Uterus (tissue), 4 donors: ENCODE measurements at places on chromosomes 12 and 14. TPM values are rescaled to one million over a fixed set of nuclear protein-coding genes. Genes with fewer than 3 reads are reported as not detected.

The RBP5 gene
- 26.5 TPM for total RNA-seq

The MIP gene
- total RNA-seq, result not detected

The KRT73 gene
- total RNA-seq, result not detected

The RND1 gene
- total RNA-seq, result not detected

The IFI27 gene
- 20.5 TPM for total RNA-seq

GRCh38 chr14:33561488-33562175 lies 389.2 kb downstream of the EGLN3 start:
- DNase-seq, result no peak

GRCh38 chr14:76262641-76263040 lies 110.9 kb downstream of the GPATCH2L start:
- no peak for DNase-seq

DNA sequence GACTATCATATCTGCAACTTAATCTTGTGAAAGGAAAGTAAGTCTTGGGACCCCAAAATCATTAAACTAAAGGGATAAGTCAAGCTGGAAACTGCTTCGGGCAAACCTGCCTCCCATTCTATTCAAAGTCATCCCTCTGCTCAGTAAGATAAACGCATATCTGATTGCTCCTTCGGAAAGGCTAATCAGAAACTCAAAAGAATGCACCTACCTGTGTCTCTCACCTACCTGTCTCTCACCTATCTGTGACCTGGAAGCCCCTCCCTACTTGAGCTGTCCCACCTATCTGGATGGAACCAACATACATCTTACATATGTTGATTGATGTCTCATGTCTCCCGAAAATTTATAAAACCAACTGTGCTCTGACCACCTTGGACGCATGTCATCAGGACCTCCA lies 19.9 kb downstream of the SEC23A start:
- no peak for DNase-seq

DNA sequence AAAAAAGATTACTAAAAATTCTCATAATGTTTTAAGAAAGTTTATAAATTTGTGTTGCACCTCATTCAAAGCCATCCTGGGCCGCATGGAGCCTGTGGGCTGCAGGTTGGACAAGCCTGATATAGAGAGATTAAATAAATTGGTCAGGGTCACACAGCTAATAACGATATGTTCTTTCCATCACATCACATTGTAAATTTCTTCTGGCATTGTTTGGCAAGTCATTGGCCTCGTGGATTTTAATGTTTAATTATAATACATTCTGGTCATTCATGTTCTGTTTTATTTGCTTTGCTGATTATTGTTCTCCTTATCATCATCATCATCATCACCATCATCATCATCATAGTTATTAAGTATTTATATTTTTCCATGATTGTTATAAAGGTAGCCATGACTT lies 157.3 kb downstream of the DIO2 start:
- no peak for DNase-seq

- no peak for DNase-seq
Observed at GRCh38 chr12:77152623-77153193, 87.3 kb upstream of the E2F7 start.

DNA sequence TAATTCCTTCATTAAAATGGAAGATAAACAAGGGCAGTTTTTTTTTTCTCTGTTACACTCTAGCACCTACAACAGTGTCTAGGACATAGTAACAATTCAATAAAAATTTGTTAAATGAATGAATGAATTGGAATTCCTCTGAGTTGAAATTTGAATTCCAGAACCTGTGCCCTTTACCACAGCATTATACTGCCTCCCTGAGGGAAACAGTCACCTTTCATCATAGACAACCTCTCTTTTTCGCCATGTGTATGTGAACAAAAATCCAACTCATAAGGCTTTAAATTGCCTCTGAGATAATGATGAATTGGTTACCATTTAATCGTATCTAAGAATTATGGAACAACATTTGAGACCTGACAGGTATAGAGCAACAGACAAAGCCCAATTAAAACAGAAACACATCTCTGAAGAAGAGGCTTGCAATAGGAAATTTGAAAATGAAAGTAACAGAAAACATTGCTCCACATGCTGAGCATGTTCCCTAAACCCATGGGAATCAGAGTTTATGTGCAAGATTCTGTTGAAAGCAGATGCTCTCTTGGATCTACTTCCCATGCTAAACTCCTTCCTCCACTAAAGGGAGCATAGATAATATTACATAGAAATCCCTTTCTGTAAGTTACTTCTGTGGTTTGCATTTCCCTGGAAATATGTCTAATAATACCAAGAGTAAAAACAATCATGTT lies 657.8 kb downstream of the GALC start:
- DNase-seq, result no peak

DNA sequence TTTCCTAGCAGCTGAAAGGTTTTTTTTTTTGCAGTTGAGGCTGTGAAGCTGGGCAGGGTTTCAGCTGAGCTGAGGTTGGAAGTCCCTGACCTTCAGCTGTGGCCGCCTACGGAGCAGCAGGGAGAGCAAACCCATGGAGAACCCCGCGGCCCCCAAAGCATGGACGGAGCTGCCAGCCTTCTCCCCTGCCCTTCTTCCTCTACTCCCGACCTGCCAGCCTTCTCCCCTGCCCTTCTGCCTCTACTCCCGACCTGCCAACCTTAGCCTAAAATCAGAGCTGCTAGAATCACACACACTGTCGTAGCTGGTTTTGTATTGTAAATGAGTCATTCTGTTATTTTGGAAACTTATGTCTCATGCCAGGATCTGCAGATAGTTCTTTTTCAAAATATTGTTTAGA lies 74.6 kb downstream of the PPP2R5C start:
- no peak for DNase-seq
